MM.1S (cell line): ENCODE measurements at places on chromosomes 3 and 15.
A peak's percentile ranks its signal among the peaks of the same experiment; 100 is the strongest.

GRCh38 chr15:68584756-68585573, 6.2 kb downstream of the CORO2B start:
- DNase-seq = no peak

DNA sequence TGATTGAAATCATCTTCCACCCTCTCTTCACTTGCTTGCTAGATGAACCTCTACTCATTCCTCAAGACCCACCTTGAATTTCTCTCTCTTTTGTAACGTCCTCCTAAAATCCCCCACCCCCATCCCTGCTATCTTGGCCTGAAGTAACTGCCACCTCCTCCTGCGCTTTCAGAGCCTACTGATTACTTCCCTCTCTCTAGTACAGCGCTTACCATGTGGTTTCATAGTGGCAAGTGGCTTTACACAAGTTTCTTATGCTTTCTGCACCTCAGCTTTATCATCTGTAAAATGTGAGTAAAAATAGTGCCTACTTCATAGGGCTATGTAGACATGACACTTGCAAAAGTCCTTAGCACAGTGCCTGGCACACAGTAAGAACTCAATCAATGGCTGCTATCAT, 28.7 kb upstream of the DAZL start:
- peak; percentile 8 for DNase-seq

GRCh38 chr15:46732060-46732459, 985.2 kb upstream of the SEMA6D start:
- DNase-seq = peak; percentile 18

- no peak for DNase-seq
These were observed 152.3 kb downstream of the ITPR1 start for GRCh38 chr3:4645468-4645867.

GRCh38 chr3:8579096-8579495, 65.5 kb downstream of the SSUH2 start:
- DNase-seq = no peak

DNA sequence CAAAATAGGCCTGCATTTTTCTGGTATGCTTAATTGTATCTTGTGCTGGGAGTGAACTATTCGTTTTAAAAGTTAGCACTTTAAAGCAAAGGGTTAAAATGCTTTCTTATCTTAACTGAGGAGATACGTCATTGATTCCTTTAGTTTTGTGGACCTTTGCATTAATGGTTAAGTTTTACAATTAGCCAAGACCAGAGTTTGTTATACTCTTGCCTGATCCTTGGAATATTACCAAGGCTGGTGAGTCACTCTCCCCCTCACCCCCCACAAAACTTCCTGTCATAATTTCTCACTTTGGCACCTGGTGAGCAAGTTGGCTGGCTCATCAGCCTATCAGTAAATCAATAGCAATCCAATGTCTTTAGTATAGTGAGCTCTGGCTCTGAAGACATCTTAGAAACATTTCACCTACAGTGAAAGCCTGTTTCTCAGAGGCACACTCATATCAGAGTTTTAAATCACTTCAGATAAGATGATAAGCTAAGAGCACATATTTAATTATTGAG, 26.7 kb downstream of the SLC2A2 start:
- no peak for DNase-seq
